GDM1 (cell line): ENCODE measurements at places on chromosomes 3 and 15.

DNA sequence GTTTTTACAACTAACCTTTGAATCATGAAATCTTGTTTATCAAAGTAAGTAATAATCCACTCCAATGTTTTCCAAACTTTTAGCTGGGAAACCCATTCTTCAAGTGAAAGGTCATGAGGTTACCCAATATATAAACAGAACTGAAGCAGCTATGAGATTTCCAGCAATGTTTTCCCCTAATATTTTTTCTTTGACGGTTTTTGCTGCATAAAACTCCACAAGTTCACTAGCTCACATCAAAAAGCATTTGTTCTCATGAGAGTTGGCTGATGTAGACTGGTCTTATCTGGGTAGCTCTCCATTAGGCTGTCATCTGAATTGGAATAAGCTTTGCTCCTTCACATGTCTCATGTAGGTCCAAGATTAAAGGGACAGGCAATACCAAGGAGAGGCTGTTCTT, 241.2 kb upstream of the LRRC3B start:
- DNase-seq = no peak

DNA sequence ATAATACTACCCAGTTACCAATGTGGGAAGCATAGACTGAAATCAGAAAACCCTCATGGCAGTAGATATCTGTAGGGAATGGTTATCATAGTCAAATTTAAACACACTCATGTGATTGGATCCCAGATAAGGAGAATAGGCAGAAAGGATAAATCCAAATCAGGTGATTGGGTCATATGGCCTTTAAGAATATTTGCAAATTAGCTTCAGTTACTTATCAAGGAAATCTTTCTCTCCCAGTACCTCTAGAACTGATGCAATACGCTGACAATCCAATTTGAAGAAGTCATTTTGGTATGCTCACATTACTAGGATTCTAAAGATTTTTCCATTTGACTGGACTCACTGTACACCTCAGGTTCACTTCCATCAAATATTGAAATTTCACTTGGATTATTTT, 87.7 kb upstream of the MNS1 start:
- DNase-seq = no peak

- DNase-seq = no peak
Measured at GRCh38 chr15:43330780-43331087, 361 bp upstream of the LCMT2 start.

GRCh38 chr3:133674290-133674919, 12.7 kb upstream of the TOPBP1 start:
- DNase-seq = no peak

DNA sequence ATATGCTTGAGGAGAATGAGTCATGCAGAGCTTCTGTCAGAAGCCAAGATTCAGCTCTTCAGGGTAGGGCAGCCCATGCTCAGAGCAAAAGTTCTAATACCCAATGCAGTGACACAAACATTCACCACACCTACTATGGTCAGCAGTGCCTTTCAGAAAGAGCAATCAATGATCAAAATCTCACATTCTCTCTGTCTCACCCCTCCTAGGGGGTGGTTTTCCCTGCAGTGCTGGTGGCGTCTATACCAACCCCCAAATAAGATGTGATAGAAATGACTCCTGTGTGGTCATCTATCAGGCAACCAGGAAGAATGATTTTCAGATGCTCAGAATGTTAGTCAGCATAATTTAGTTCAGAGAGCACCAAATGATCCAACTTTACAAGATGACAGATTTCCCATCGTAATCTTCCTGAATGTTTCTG, 385.3 kb downstream of the NTRK3 start:
- no peak for DNase-seq

DNA sequence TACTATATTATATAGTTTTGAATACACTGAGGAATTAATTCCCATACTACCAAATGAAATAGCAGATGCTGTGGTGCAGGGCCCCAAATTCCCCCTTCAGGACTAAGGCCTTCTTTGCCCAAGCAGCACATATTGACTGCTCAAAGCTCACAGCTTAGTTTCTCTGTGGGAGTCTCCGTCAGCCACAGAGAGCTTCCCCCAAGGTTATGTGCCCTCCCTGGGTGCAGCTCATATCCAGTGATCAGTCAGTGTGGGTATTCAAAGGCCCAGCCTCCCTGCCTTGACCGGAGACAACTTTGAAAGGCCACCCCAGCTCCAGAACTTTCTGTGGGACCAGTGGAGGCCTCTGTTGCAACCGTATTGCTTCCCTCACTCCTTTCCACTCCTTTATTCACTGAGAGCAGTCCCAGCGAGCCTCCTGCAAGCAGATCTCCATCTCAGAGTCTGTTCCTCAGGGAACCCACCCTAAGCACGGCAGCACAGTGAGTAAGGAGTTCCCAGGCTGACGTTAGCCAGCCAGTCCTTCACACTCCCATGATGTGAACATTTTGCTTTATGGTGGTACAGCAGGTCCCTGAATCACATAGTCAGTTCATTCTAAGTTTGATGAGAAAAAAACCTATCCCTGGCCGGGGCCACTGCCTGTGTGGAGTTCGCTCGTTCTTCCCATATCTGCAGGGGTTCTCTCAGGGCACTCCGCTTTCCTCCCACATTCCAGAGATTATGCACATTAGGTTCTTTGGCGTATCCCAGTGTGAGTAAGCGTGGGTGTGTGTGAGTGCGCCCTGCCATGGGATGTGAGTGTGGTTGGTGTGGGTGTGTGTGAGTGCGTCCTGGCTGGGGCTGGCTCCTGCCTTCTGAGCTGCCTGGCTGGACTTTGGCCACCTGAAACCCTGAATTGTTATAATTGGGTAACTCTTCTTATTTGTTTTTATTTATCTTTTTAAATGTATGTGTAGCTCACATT, 64.4 kb upstream of the PPARG start:
- no peak for DNase-seq
